ENCODE measurements at places on chromosomes 11 and 22.

DNA sequence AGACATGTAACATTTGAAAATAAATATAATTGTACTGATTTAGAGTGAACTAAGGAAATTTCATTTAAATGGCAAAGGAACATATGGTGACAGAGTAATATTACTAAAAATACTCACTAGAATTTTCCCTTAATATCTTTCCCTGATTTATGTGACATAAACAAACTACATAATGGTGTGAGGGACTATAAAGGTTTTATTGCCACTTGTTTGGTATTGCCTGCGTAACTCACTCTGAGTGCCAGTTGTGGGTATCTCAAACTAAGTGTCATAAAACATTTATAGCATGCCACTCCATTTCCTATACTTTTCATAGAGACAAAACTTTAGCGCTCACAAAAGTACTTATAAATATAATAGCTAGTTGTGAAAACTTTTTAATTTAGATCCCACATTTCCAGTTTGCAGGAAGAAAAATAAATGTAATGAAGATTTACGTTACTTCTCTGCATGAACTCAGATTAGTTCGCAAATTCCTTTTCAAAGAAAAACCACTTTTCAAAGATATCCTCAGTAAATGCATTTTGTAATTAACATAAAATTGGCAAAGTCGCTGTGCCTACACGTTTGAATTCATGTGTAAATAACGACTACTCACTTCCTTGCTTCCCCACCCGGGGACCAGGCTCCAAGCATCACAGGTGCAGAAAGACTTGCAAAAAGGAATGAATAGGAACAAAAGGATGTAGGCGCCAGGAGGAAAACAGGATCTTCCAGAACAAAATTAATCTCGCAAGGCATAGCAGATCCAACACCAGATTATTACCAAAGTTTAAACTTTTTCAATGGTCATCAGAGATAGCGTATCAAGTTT lies 1.6 kb upstream of the QSER1 start:
- DNase-seq = no peak

- DNase-seq = no peak
Observed at GRCh38 chr11:46036969-46037368, 84.3 kb downstream of the PHF21A start.

GRCh38 chr22:35539487-35539886 lies 1.1 kb upstream of the RASD2 start:
- DNase-seq = no peak

GRCh38 chr11:6703247-6704063 lies 20.3 kb upstream of the MRPL17 start:
- DNase-seq = no peak

DNA sequence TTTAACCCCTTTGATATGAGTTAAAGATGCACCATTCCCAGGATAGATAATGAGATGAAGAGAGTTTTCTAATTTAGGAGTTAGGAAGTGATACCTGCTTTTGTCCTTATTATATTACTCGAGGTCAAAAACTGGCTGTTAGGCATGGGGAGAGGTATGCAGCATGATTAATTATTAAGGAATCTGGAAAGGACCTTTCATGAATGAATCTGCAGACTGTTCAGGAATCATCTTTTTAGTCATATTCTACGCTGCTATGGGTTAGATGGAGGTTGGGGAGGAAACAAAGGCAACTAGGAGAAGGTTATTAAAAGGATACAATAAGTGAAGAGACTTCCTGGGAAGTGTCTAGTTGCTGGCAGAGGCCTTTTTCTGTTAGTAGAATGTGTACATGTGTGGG lies 492.4 kb upstream of the CCDC90B start:
- no peak for DNase-seq

GRCh38 chr11:89490981-89491690 lies at the start of gene NOX4:
Gene NOX4 (minus strand): TSS chr11:89491375. CDS start chr11:89491246, 129 bp downstream.
- no peak for DNase-seq

DNA sequence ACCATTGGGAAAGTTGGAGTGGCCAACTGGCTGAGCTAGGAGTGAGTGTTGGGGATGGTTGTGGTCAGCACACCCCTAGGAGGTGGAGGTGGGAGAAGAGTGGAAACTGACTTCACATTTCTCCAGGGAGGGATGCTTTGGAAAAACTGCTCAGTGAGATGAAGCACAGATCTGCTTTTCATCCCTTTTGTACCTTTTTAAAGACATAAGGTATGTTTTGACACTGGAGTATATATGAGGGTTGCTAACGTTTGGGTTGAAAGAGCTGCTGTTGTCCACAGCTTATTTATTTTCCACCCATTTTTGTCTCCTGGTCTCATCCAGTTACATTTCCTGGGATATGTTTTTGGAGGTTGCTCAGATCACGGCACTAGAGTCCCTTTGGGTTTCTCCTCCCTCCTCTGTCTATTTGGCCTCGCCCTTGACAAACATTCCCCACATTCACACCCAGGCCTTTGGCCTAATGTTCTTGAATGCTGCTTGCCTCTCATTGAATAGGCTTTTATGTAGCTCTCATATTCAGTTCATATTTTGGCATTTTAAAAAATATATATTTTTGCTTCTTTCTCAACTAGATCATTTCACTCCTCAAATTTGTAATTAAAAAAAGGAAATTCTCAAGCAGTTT lies 8.3 kb downstream of the SREBF2 start:
- DNase-seq = no peak

DNA sequence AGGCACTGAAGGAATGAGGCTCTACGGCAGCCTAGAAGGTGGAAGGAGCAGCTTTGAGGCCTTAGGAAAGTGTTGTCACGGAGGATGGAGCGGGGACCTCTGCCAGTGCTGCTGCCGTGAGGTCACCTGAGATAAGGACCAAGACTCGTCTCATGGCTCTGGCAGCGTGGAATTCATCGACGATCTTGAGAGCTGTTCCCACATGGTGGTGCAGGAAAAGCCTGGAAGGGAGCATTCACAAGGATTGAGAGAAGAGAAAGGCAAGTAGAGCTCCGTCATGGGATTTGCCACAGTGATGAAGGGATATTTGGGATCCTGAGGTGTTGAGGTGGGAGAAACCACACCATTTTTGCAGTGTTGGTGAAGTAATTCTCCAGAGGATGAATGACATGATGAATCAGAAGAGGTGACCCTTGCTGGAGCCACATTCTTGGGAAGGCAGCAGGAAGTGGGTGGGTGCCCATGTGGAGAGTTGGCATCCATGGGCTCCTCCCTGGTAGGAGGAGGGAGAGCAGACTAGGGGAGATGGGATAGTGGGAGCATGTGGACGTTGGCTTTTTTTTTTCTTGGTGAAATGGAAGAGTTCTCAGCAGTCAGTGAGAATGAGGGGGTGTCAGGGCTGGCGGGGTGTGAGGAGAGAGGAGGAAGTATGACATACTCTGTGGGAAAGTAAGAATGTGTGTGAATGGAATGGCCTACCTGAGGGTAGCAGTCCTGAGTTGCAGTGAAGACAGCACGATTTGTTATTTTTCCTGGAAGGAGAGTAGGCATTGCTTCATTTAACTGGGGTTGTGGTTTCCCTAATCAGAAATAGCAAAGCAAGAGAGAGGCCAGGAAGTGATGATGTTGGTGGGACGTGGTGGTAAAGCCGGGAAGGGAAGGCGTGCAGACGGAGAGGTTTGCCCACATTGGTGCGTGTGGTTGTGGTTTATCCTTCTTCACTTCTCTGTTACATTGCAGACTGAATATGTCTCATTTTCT lies 11.1 kb downstream of the PPP6R3 start:
- DNase-seq = no peak

GRCh38 chr11:82692981-82693380 lies 40.7 kb downstream of the FAM181B start:
- no peak for DNase-seq

- no peak for DNase-seq
Observed at GRCh38 chr11:62421996-62422395, 3.2 kb downstream of the SCGB1A1 start.

GRCh38 chr11:110858547-110858921 lies 146.3 kb upstream of the ARHGAP20 start:
- DNase-seq = peak; percentile 10

DNA sequence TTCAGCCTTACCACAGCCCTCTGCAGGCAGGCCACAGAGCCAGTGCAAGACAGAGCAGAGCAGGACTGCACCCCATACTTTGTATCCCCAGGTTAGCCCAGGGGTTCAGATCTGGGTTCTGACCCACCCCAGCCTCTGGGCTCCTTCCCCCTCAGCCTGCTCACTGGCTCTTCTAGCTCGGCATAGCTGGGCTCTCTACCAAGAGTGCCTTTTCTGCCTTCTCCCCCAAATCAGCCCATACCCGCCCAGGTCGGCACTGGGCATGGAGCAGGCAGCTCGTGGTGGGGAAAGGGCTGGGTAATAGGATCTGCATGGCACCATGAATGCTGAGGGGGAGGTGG lies 8.3 kb downstream of the RELT start:
- no peak for DNase-seq

GRCh38 chr22:38074181-38075104 lies 9.5 kb downstream of the SLC16A8 start:
- DNase-seq = no peak

- no peak for DNase-seq
Observed at GRCh38 chr22:23884140-23884539, 10.0 kb upstream of the MIF start.

GRCh38 chr22:24103301-24103700 lies 78.0 kb upstream of the SUSD2 start:
- DNase-seq = no peak

GRCh38 chr11:11757909-11758308 lies 83.9 kb upstream of the USP47 start:
- no peak for DNase-seq
